ENCODE measurements at places on chromosomes 7 and 10. TPM values are rescaled to one million over a fixed set of nuclear protein-coding genes. Genes with fewer than 3 reads are reported as not detected.

Gene GSTO2
- 4.3 TPM for polyA plus RNA-seq

Gene PDCD4
- polyA plus RNA-seq, result 89.7 TPM

Gene EVX1
- not detected for polyA plus RNA-seq

Gene SLC26A4
- polyA plus RNA-seq, result 2.9 TPM

Gene EPO
- 0.26 TPM for polyA plus RNA-seq

GRCh38 chr7:628402-628763, 98.1 kb upstream of the DNAAF5 start:
- H3K27ac ChIP-seq, result no peak overlapping the region
- peak; percentile 53 for DNase-seq
- no peak overlapping the region for H3K4me3 ChIP-seq
- H3K36me3 ChIP-seq, result no peaks in the 10 kb centered on the region

GRCh38 chr10:126955396-126955795, 50.2 kb downstream of the DOCK1 start:
- no peak overlapping the region for H3K4me3 ChIP-seq
- H3K4me1 ChIP-seq, result no peaks in the 10 kb centered on the region
- DNase-seq, result no peak
- no peaks in the 10 kb centered on the region for H3K36me3 ChIP-seq
- H3K27ac ChIP-seq, result no peak overlapping the region

DNA sequence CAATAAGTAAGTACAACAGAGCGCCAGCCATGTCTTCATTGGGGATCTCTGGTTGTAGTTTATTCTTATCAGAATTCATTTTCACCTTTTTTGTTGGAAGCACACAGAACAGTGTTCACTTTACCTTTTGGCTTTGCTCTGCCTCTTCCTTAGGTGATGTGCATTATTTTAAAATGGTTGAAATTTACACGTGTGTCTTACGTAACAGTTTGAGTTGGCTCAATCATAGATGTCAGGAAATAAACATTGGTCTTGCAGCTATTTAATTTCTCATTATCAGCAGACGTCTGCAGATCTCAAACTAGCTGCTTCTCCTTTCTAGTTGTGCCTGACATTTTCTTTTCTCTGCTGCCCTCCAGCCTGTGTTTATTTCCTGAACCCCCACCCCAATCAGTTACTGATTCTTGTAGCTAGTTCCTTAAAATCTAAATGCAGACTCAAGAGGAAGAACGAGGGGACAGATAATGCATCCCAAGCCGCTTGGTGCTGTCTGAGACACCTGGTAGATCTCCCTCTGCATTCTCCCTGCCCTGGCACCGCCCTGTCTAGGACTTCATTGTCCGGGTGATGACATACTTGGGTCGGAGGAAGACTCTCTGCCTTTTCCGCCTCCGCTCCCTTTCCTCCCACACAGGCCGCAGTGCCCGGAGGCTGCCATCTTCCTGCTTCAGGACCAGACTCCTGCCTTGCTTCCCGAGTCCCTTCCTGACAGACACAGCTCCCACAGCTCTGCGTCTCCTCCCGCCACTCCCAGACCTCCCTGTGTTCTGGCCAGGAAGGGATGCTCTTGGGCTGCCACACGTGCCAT, 108.2 kb downstream of the ANKRD61 start:
- no peak overlapping the region for H3K4me3 ChIP-seq
- H3K36me3 ChIP-seq, result no peaks in the 10 kb centered on the region
- DNase-seq, result no peak
- H3K27me3 ChIP-seq, result no peaks in the 10 kb centered on the region
- no peaks in the 10 kb centered on the region for H3K4me1 ChIP-seq
- no peak overlapping the region for H3K27ac ChIP-seq

DNA sequence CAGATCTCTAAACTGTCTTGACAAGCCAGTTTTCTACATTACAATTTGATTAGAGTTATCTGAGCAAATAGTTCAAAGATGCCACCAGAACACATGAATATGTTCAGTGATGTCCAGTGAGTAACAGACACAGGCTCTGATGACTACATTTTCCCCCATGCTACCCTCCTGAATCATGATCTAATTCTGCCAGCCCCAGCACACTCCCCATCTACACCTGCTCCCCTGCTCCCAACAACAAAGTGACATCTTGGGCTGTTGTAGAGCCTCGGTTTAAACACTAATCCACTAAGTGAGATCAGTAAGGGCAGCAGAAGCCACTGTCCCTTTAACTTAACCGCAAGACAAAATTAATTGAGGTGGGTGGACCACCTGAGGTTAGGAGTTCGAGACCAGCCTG, 104.6 kb downstream of the PROSER2 start:
- no peaks in the 10 kb centered on the region for H3K27me3 ChIP-seq
- H3K27ac ChIP-seq, result no peak overlapping the region
- no peak for DNase-seq
- no peak overlapping the region for H3K4me3 ChIP-seq
- H3K36me3 ChIP-seq, result peaks cover 9% of the 10 kb centered on the region

DNA sequence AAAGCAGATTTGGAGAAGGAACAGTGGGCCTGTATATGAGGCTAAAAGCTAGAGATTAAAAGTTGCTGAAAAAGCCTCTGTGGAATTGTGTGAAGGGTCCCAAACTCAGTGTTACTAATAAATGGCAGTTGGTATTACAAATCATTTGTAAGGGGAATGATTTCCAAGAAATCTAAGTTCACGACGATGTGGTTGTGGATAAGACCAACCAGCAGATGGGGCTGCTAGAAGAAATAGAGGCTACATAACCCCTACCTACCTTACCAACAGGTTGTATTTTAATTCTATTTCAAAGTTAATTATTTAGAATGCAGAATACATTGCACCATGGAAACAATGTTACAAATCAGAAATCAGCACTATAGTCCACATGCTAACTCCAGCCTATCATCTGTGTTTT, 377.1 kb downstream of the HPSE2 start:
- H3K4me1 ChIP-seq, result no peaks in the 10 kb centered on the region
- H3K27me3 ChIP-seq, result no peaks in the 10 kb centered on the region
- DNase-seq, result no peak
- H3K4me3 ChIP-seq, result no peak overlapping the region
- H3K27ac ChIP-seq, result no peak overlapping the region
- H3K36me3 ChIP-seq, result no peaks in the 10 kb centered on the region

DNA sequence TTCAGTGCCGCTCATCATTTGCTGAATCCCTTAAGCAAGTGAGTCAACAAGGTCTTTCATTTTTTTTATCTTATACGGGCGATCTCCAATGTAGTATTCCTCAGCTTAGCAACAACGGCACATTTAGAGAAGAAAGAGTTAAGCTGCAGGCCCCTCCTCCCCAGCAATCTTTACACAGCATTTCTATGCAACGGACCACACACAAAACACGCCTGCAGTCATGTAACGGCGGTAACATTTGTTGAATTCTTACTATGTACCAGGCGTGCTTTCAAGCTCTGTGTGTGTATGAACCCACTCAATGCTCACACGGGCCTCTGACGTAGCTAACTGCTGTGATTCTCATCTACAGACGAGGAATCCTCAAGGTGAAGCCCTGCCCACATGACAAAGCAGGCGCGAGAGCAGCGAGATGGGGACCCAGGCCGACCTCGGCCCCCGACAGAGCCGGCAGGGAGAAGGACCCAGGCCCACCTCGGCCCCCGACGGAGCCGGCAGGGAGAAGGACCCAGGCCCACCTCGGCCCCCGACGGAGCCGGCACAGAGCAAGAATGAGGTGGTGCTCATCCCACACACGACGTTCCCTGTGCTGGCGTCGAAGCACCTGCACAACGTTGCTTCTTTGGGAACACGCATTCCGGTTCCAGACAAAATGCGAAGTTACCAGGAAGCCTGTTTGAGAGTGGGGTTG, 240.7 kb downstream of the ZMYND11 start:
- H3K36me3 ChIP-seq, result no peaks in the 10 kb centered on the region
- no peaks in the 10 kb centered on the region for H3K27me3 ChIP-seq
- no peak overlapping the region for H3K4me3 ChIP-seq
- H3K4me1 ChIP-seq, result no peaks in the 10 kb centered on the region
- H3K27ac ChIP-seq, result peak overlapping the region; percentile 43
- no peak for DNase-seq

- DNase-seq, result no peak
- H3K4me1 ChIP-seq, result no peaks in the 10 kb centered on the region
- no peaks in the 10 kb centered on the region for H3K36me3 ChIP-seq
- H3K27ac ChIP-seq, result no peak overlapping the region
- H3K4me3 ChIP-seq, result no peak overlapping the region
These were observed 26.7 kb downstream of the TMEM273 start for GRCh38 chr10:49161411-49161997.

- H3K36me3 ChIP-seq, result no peaks in the 10 kb centered on the region
- DNase-seq, result no peak
- H3K27me3 ChIP-seq, result no peaks in the 10 kb centered on the region
- no peaks in the 10 kb centered on the region for H3K4me1 ChIP-seq
These were observed 182.8 kb downstream of the SEC23IP start for GRCh38 chr10:120075349-120075748.

GRCh38 chr7:99188221-99188620, 19.7 kb downstream of the KPNA7 start:
- no peaks in the 10 kb centered on the region for H3K27me3 ChIP-seq
- no peak overlapping the region for H3K27ac ChIP-seq
- H3K4me3 ChIP-seq, result no peak overlapping the region
- DNase-seq, result no peak
- H3K4me1 ChIP-seq, result no peaks in the 10 kb centered on the region

- H3K27me3 ChIP-seq, result no peaks in the 10 kb centered on the region
- H3K27ac ChIP-seq, result peak overlapping the region; percentile 79
- no peaks in the 10 kb centered on the region for H3K36me3 ChIP-seq
- DNase-seq, result no peak
These were observed 1.1 kb downstream of the ARID5B start for GRCh38 chr10:61902445-61903220.

DNA sequence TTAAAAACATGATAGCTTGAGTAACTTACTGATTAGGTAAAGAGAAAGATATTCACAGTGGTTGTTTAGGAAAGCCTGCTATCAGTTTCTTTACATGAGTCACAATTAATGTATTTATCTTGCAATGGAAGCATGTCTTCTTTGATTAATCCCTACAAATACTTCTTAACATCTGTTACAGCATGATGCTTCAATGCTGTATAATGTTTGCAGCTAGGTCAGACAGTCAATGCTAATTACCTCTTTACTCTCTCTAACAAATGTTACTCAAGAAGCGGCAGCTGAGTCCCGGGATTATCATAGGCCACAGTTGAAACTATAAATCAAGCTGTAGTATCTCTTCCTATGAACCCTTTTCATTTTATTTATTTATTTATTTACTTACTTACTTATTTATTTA, 33.2 kb downstream of the ACBD5 start:
- peaks cover 7% of the 10 kb centered on the region for H3K36me3 ChIP-seq
- H3K4me3 ChIP-seq, result no peak overlapping the region
- H3K27me3 ChIP-seq, result no peaks in the 10 kb centered on the region
- no peaks in the 10 kb centered on the region for H3K4me1 ChIP-seq
- no peak for DNase-seq
- H3K27ac ChIP-seq, result no peak overlapping the region

DNA sequence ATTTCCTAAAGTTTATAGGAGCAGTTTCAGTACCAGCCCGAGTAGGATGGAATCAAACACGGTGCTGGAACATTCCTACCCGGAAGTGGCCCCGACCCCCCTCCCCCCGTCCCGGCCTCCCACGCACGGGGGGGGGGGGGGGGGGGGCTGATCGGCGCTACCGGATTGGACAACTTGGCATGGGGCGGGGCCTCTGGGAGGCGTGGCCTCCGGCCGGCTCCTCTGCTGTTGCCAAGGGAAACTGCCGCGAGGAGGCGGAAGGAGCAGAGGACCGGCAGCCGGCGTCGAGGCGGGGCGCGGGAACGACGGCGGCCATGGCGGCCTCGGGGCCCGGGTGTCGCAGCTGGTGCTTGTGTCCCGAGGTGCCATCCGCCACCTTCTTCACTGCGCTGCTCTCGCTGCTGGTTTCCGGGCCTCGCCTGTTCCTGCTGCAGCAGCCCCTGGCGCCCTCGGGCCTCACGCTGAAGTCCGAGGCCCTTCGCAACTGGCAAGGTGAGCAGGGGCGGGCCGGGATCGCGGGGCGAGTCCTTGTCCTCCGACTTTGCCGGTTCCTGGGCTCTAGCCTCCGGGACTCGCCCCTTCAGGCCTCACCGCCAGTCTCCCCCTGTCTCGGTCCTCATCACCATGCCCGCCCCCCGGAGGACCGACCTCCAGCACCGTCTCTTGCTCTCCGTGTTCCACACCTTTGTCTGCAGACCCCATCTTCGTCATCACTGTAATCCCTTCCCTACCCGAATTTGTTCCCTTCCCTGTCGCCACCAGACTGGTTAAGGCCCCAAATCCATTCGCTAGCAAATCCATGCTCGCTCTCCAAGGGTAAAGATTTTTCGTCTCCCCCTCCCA, at the start of gene RHBDD2:
Gene RHBDD2 (plus strand): TSS at position 266 of the 843 bp plus-strand sequence. CDS start 49 bp downstream, at position 315.
- no peaks in the 10 kb centered on the region for H3K36me3 ChIP-seq
- H3K4me3 ChIP-seq, result peak within 1 kb of the TSS; percentile 70
- H3K27me3 ChIP-seq, result no peaks in the 10 kb centered on the region

DNA sequence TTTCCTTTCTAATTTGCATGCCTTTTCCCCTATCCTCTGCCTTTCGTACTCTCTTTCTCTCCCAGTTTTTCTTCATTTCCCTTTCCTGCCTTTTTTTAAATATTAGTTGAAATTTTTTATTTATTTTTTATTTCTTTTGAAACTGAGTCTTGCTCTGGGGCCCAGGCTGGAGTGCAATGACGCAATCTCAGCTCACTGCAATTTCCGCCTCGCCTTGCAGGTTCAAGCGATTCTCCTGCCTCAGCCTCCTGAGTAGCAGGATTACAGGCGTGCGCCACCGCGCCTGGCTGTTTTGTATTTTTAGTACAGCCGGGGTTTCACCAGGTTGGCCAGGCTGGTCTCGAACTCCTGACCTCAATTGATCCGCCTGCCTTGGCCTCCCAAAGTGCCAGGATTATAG, 20.0 kb upstream of the HUS1 start:
- H3K36me3 ChIP-seq, result no peaks in the 10 kb centered on the region
- H3K4me1 ChIP-seq, result no peaks in the 10 kb centered on the region
- DNase-seq, result no peak
- no peak overlapping the region for H3K4me3 ChIP-seq

DNA sequence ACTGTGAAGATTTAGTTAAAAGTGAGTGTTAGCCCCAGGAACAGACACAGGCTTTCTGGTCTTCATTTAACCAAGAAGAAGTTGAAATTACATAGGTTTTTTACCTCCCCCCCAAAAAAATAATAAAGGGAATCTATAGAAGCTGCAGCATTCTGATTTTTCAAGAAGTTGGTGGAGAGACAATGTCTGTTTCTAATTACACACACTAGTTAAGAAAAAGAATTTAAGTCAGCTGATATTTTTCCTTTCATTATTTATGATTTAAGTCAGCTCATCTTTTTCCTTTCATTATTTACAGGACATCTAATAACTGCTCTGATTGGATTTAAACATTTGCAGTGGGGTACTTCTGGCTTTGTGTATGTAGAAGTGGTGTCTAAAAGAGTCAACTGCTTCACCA, 201.4 kb upstream of the NRP1 start:
- no peak overlapping the region for H3K27ac ChIP-seq
- no peaks in the 10 kb centered on the region for H3K36me3 ChIP-seq
- DNase-seq, result no peak

GRCh38 chr10:74189999-74190421, 39.0 kb downstream of the ADK start:
- H3K27me3 ChIP-seq, result no peaks in the 10 kb centered on the region
- no peak overlapping the region for H3K4me3 ChIP-seq
- H3K27ac ChIP-seq, result peak overlapping the region; percentile 90
